Suppressor macrophage (primary cell): ENCODE measurements at places on chromosomes 6 and 20.

DNA sequence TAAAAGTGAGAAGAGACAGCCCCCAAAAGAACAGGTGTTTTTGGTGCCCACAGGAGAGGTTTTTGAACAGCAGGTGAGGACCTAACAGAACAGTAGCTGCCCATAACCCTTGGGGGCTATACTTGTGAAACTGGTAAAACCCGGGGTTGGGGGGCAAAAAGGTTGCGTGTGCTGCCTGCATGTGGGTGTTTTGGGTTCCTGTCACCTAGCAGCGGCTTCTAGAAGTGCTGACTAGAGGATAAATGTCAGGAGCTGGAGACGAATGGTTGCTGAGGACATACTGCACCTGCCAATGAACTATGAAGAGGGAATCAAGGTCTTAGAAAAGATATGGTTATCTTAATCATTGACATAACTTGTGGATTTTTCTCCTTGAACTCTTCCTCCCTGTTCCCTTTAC, 16.0 kb downstream of the TAF11 start:
- DNase-seq: no peak

GRCh38 chr20:58352468-58352867, 36.6 kb upstream of the VAPB start:
- no peak for DNase-seq

GRCh38 chr6:144216668-144217218, 66.4 kb downstream of the STX11 start:
- DNase-seq: no peak

DNA sequence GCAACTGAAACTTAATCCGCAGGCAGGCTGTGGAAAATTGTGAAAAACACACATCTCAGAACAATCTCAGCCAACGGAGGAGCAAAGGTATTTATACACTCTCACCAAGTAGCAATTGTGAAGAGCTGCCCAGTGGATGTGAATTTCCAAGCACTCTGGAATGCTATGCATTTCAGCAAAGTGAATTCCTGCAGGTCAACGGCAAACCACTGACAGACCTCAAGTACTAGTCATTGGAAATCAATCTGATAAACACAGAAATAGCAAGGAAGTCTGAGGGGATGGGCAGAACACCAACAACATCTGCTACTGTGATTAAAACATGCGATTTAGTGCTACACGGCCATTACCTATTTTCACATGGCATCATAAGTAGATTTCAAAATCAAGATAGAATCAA, 429.1 kb downstream of the HTR1B start:
- DNase-seq: no peak
